ENCODE measurements at places on chromosomes 6 and 20.
A peak's percentile ranks its signal among the peaks of the same experiment; 100 is the strongest.

DNA sequence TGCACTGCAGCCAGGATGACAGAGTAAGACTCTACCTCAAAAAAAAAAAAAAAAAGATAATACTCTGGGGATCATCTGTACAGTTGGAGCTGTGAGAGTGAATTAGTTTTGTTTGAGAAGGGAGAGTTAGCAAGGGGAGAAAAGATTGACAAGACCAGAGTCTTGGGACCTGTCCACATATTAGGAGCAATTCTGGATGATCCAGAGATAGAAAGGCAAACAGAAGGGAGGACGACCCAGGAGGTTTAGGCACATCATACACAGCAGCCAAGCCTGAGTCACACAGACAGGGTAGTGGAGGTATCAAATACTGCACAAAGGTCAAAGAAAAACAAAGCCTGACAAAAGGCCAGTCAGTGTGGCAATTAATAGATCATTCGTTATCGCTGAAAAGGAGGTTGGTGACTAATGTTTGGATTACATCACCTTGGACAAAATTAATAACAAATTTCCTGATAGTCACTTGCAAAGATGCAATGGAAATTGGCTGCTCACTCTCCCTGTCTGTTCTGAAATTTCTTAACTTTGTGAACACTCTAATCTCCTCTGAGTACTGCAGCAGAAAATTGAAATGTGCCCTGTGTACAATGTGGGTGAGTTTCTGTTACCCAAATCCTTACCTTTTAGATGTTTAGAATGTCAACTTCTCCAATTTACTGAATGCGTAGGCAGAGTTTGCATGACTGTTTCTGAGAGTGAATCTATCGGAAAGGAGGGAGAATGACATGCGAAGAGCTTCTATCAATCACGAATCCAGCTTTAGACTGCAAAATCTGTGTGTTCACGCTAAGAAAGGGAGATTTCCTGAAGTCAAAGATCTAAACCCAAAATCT is 105.4 kb downstream of the TSHZ2 start:
- DNase-seq = no peak

GRCh38 chr6:782141-782540 is 89.2 kb upstream of the EXOC2 start:
- no peak for DNase-seq

GRCh38 chr6:148367411-148368024 is 24.9 kb downstream of the SASH1 start:
- peak; percentile 69 for DNase-seq

- no peak for DNase-seq
Measured at GRCh38 chr20:57657535-57658446, 37.6 kb upstream of the ZBP1 start.

- peak; percentile 34 for DNase-seq
Measured at GRCh38 chr20:2652724-2653555, 508 bp downstream of the NOP56 start.

DNA sequence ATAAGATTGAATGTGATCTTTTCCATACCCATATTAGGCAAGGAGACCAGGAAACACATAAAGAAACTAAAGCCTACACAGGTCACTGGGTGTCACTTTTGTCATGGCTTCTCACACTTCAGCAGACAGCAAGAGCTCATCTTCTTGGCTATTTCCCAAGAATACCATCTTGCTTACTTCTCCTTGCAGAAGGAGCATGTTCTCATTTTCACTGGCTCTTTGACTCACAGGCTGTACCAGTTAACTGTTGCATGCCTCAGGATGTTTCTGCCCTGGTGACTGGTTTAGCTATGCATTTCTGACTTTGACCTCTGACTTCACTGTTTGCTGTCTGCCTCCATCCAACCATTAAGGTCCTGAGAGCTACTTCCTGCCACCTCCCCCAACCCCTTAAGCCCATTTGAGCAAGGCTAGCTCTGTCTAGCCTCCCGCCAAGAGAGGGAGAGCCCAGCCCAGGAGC is 40.3 kb upstream of the OGFRL1 start:
- DNase-seq = peak; percentile 87

DNA sequence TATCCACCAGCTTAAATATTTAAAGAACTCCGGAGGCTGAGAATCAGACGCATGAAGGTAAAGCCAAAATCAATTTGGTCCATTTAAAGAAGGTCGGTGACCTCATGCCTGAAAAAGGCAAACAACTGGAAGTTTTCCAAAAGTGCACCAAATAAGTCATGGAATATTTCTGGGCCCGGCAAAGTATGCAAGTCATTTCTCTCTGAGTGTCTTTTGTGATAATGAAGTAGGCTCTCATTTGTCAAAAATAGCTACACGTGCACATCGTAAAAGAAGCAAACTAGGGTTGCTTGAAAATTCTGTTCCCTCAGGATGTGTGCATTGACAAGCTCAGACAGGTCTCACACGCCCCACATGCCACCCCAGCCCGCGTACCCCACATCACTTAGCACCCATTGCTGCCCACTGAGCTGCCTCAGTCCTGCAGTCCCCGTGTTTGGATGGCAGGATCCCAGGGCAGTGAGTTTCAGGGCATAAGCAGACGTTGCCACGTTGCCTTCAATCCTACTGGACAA is 20.5 kb upstream of the PYGB start:
- DNase-seq = no peak

All from Kasumi-1 (cell line).